ENCODE measurements at places on chromosomes 6 and 20.

DNA sequence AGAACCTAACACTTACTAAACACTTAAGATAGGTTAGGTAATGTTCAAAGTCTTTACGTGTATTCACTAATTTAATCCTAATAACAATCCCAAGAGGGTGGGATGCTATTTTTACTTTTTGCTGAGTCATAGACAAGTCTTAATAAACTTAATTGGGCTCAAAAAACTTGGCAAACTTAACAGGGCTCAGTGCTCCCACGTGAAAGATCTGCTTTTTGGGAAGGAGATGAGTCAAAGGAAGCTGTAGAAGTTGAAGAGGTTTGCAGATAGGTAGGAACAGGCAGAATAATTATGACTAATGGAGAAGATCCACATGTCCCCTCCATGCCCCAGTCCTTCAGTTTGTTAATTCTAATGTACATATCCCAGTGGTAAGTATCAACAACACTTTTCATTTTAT, 44.5 kb upstream of the STMND1 start:
- H3K36me3 ChIP-seq: no peaks in the 10 kb centered on the region
- no peak overlapping the region for H3K27ac ChIP-seq
- peaks cover 3% of the 10 kb centered on the region for H3K27me3 ChIP-seq

GRCh38 chr20:22394583-22394982, 189.8 kb downstream of the FOXA2 start:
- DNase-seq: no peak
- no peak overlapping the region for H3K27ac ChIP-seq
- no peaks in the 10 kb centered on the region for H3K4me1 ChIP-seq
- no peaks in the 10 kb centered on the region for H3K36me3 ChIP-seq
- no peak overlapping the region for H3K4me3 ChIP-seq
- H3K27me3 ChIP-seq: no peaks in the 10 kb centered on the region

DNA sequence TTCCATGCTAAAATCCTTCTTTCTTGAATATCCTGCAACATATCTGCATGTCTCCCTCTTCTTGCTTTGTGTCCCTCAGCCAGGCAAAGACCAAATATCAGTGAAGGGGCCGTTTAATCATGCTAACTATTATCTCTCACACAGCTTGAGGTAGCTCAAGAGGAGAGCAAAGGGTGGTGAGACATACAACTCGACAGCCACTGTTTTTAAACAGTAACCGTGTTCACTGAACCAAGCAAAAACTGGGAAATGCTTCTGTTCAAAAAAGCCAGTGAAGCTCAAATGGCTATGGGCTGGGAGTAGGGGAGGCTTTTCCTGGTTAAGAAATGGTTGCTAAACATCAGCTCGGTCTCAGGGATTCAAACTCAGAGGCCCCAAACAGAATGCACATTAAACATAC, 83.4 kb downstream of the MAP7 start:
- no peak for DNase-seq
- no peak overlapping the region for H3K27ac ChIP-seq
- H3K27me3 ChIP-seq: peaks cover 24% of the 10 kb centered on the region
- no peak overlapping the region for H3K4me3 ChIP-seq

DNA sequence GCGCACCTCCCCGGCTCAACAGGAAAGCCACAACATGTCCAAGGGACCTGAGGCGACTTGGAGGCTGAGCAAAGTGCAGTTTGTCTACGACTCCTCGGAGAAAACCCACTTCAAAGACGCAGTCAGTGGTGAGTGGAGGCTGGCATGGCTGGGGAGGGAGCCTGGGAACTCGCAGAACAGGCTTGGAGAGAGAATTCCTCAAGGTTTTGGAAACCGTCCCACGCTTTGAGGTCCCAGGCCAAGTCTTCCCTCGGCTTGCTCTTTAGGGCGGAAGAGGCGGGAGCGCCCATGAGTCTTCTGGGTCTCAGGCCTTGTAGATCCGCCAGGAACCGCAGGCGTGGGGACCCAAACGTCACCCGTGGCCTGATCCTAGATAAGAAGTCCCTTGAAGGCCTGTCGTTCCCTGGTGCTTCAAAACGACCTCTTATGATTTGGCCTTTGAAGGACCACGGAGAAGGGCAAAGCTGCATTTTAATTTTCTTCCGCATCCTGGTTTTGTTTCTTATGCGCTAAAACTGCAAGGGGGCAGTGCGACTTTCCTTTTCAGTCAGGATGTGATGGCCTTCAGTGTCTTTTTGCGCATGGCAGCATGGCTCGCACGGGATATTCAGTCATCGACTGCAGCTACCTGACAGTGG, 2.0 kb downstream of the LAMP5 start:
- DNase-seq: no peak
- H3K4me1 ChIP-seq: no peaks in the 10 kb centered on the region
- peaks cover 54% of the 10 kb centered on the region for H3K27me3 ChIP-seq
- no peak overlapping the region for H3K27ac ChIP-seq
- no peaks in the 10 kb centered on the region for H3K36me3 ChIP-seq
- no peak overlapping the region for H3K4me3 ChIP-seq

- H3K4me3 ChIP-seq: no peak overlapping the region
- no peak for DNase-seq
- peaks cover 3% of the 10 kb centered on the region for H3K4me1 ChIP-seq
Observed at GRCh38 chr6:131792091-131792496, 15.7 kb upstream of the ENPP1 start.

- H3K36me3 ChIP-seq: no peaks in the 10 kb centered on the region
- peaks cover 16% of the 10 kb centered on the region for H3K27me3 ChIP-seq
- no peak overlapping the region for H3K4me3 ChIP-seq
- no peak overlapping the region for H3K27ac ChIP-seq
- no peak for DNase-seq
- H3K4me1 ChIP-seq: no peaks in the 10 kb centered on the region
Observed at GRCh38 chr6:53608396-53608795, 57.2 kb downstream of the KLHL31 start.

DNA sequence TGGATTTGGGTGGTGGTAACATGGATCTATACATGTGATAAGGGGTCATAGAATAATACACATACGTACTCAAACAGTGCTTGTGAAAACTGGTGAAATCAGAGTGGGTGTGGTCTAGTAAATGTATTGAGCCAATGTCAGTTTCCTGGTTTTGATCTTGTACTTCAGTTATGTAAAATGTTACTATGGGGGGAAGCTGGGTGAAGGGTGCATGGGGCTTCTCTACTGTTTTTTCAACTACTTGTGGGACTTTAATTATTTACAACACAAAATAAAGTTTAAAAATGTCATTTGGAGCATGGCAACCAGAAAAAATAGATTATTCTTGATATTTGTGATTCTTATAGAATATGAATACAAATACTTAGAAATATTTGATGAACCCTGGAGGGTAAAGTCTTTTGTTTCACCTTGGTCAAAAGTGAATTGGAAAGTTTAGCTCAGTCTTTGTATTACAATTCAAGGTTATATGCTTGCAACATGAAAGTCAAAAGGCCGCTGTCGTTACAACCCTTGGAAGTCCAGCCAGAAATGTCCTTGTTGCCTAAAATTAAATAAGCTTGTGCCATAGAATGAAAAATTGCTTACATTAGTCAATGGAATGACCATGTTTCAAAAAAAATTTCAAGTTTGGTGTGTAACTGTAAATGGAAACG, 74.1 kb downstream of the TXNDC5 start:
- H3K27ac ChIP-seq: no peak overlapping the region
- H3K36me3 ChIP-seq: no peaks in the 10 kb centered on the region
- H3K4me3 ChIP-seq: no peak overlapping the region
- DNase-seq: no peak

DNA sequence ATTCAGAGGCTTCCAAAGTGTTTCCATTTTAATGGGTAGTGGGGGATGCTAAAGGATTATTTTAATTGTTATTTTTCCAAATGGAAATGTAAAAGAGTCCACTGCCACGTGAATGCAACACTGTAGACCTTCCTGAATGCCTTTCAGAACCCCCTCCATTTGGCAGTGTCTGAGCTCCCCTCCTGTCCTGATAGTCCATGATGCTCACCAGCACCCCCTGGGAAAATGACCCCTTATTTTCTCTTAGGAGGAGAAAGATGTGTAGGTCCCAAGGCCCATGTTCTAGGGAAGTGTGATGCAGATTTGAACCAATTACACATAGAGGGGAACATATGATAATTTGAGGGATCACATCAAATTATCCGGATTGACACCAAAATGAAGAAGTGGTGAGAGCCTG, 46.8 kb upstream of the SH3BGRL2 start:
- H3K4me3 ChIP-seq: no peak overlapping the region
- no peaks in the 10 kb centered on the region for H3K36me3 ChIP-seq
- H3K27me3 ChIP-seq: no peaks in the 10 kb centered on the region
- no peak overlapping the region for H3K27ac ChIP-seq

DNA sequence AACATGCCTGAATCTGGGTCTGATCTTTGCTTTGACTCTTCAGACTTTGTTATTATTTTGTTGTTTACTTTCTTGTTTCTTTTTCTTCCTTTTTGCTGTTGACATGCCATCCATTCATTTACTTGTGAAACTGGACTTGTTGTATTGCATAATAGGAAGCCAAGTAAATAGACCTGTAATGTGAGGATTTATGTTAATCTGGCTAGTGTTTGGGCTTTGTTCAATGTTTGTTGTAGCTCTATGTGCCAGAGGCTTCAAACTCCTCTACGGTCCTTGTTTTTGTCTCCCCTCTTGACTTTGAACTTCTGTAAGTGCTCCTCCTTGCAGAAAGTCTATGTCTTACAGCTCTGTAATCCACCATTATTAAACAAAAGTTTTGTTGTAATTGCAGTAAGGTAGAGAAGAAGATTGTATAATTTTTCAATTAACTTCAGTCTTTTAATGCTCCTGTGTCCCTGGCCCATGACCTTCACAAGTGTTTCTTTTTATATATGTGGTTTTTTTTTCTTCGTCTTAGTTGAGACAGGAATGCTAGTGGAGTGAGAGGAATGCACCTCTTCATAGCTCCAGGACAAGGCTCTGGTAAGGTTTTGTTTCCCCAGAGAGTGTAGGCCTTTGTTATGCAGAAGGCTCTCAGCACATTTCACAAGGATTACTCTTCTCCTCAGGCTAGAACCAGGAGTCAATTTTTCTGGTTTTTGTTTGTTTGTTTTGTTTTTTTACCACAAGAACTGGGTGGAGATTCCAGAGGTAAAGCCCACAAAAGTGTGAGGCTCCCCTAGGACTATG, 1061.8 kb upstream of the CITED2 start:
- DNase-seq: no peak
- H3K36me3 ChIP-seq: no peaks in the 10 kb centered on the region
- no peak overlapping the region for H3K4me3 ChIP-seq
- no peaks in the 10 kb centered on the region for H3K27me3 ChIP-seq
- H3K27ac ChIP-seq: no peak overlapping the region
- H3K4me1 ChIP-seq: no peaks in the 10 kb centered on the region

GRCh38 chr6:13427801-13428582, 59.4 kb downstream of the GFOD1 start:
- H3K4me3 ChIP-seq: peak overlapping the region; percentile 71
- DNase-seq: peak; percentile 89
- H3K36me3 ChIP-seq: peaks cover 5% of the 10 kb centered on the region
- peak overlapping the region; percentile 96 for H3K27ac ChIP-seq

GRCh38 chr6:168355716-168356522, 36.3 kb upstream of the DACT2 start:
- H3K4me1 ChIP-seq: no peaks in the 10 kb centered on the region
- no peak overlapping the region for H3K27ac ChIP-seq

GRCh38 chr6:85670573-85670972, 27.9 kb upstream of the SYNCRIP start:
- H3K27me3 ChIP-seq: no peaks in the 10 kb centered on the region
- H3K4me3 ChIP-seq: peak overlapping the region; percentile 44
- no peak for DNase-seq
- peak overlapping the region; percentile 89 for H3K27ac ChIP-seq
- H3K36me3 ChIP-seq: peaks cover 47% of the 10 kb centered on the region

DNA sequence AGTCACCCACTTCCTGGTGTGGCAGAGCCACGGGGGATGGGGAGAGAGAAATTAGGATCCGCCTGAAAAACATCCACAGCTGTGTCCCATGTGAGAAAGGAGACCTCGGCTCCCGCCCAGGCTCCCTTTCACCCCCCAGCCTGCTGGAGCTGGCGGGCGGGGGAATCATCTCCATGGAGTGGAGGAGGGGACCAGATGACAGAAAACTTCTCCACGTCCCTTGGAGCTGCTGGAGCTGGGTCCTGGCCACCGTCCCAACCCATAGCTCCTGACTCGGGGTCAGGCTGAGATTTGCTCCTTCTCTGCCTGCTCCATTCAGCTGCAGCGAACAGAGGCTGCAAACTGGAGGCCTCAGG, 113.8 kb downstream of the CEBPB start:
- H3K4me1 ChIP-seq: peaks cover 10% of the 10 kb centered on the region
- no peak for DNase-seq
- H3K36me3 ChIP-seq: no peaks in the 10 kb centered on the region

DNA sequence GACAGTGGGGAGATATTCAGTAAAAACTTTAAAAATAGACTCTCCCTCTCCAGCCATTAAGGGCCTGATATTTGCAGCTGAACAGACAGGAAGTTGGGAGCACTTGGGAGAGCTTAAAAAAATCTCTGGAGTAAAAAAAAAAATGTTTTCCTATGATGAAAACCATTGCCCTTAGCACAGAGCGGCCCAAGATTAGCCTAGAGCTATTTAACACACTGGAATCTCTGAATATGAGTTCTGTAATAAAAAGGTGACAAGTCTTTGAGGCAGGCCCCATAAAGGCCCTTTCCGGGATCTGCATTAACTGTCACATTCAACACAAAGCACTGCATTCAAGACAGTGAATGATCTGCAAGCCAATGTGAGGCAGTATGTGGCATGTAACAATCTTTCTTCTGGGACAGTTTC, 393.7 kb downstream of the ZFAND3 start:
- H3K4me1 ChIP-seq: no peaks in the 10 kb centered on the region
- no peaks in the 10 kb centered on the region for H3K36me3 ChIP-seq
- no peaks in the 10 kb centered on the region for H3K27me3 ChIP-seq
- DNase-seq: no peak

- H3K27me3 ChIP-seq: peaks cover 8% of the 10 kb centered on the region
- no peaks in the 10 kb centered on the region for H3K4me1 ChIP-seq
- no peaks in the 10 kb centered on the region for H3K36me3 ChIP-seq
- H3K27ac ChIP-seq: no peak overlapping the region
Observed at GRCh38 chr20:36313926-36314325, 7.8 kb downstream of the DLGAP4 start.

DNA sequence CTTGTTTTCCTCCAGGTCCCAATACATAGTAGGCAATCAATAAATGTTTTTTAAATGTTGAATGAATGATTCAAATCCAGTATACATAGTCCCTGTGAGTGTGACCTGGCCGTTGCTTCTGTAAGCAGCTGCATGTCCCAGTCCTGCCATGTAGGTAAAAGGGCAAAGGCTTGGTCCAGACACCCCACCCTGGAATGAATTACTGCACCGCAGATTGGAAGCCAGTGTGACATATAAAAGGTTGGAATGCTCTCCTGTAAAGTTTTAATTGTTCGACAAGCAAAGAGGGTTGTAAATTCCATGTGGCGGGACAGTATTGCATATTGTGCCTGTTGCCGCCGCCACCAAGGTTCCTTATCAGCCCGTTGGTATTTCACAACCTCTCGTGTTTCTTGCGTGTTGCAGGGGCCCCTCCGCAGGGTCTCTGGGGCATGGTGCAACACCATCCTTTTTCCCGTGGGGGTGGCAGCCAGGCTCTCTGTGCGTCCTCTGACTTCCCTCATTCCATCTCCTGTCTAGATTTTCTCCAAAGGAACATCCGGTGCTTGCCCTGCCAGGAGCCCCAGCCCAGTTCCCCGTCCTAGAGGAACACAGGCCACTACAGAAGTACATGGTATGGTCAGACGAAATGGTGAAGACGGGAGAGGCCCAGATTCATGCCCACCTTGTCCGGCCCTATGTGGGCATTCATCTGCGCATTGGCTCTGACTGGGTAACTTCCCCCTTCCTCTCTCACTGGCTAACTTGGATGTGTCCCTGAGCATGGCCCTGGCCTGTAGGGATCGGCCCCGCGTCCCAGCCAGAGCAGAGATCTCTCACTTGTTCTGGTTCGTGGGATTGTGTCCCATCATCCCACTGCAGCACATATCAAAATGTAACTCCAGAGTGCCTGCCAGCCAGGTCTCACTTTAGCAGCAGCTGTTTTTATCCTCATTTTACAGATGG, 20.3 kb downstream of the POFUT1 start:
- no peaks in the 10 kb centered on the region for H3K27me3 ChIP-seq
- H3K4me3 ChIP-seq: no peak overlapping the region
- H3K27ac ChIP-seq: peak overlapping the region; percentile 4
- peaks cover 26% of the 10 kb centered on the region for H3K4me1 ChIP-seq

All from activated CD4-positive, alpha-beta T cell treated with anti-CD3 and anti-CD28 coated beads, Interleukin-2, amount 10 ng/mL, durations not matched to agents 24 days and 14 days (primary cell).